Non-pigmented ciliary epithelial cell (primary cell): ENCODE measurements at places on chromosomes 16 and 17.

DNA sequence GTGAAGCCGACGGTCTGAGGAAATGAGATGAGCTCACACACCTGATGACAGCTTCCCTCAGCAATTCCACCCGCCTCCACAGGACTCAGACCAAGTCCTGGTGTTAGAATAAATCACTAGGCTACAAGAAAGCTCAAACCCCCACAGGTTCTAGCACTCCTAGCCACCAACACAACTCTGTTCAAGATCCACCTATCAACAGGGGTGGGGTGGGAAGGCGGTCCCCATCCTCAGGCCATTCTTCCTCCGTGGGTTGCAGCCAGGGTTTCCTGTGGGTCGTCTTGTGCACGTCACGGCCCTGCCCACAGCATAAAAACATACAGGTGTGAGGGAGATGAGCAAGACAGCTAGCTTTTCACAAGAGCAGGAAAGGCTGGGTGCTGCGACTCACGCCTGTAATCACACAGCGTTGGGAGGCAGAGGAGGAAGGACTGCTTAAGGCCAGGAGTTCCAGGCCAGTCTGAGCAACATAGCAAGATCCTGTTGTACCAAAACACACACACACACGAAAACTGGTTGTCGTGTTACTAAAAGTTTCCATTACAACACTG, 81.1 kb downstream of the ANKRD11 start:
- DNase-seq, result no peak

GRCh38 chr16:73558219-73558618, 510.3 kb upstream of the ZFHX3 start:
- DNase-seq, result no peak

DNA sequence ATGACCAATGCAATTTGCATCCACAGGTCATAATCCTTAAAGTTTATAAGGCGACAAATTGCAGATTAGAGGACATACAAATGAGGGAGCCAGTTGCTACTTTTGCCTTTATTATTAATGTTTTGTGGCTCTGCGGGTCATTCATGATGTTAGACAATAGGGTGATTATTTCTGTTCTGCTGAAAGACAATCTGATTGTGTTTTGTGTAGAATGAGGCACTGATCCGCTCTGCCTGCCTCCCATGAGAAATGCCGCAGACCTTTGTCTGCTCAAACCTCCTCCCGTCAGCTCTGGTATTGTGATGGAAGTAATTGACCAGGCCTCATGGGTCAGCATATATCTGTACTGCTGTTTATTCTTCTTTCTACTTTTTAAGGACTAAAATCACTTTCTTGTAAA, 224.9 kb downstream of the PRKCA start:
- no peak for DNase-seq

GRCh38 chr16:74611721-74612120, 4.8 kb upstream of the GLG1 start:
- peak; percentile 47 for DNase-seq

DNA sequence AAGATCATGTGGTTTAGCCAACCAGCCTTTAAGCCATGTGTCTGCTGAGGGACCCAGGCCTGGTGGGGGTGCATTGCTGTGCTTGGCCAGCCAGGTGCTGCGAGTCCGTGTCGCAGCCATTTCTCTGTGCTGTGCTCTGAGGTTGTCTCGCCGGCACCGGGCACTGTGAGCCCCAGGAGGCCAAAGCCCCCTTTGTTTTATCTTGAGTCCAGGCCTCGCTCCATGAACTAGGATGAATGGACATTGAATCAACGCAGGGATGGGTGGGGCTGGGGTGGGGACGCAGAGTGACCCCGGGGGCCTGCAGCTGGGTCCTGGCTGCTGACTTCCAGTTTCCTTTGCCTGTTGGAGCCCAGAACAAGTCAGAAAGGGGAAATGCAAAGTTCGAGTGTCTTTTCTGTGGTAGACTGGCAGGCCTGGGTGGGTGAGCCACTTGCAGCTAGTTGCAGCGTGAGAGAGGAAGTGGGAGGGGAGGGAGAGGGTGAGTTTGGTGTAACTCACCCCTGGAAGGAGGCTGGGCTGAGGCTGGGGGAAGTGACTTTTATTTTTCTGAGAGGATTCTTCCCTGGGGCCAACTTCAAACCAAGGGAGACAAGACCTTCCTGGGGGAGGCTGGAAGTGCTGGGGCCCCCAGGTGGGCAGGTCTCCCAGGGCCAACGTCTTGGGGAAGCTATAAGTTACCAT, 324.7 kb downstream of the SEC14L1 start:
- no peak for DNase-seq
